ENCODE measurements at places on chromosomes 2 and 18.
A peak's percentile ranks its signal among the peaks of the same experiment; 100 is the strongest.

GRCh38 chr2:101667823-101668222, 29.7 kb upstream of the MAP4K4 start:
- no peak for DNase-seq

DNA sequence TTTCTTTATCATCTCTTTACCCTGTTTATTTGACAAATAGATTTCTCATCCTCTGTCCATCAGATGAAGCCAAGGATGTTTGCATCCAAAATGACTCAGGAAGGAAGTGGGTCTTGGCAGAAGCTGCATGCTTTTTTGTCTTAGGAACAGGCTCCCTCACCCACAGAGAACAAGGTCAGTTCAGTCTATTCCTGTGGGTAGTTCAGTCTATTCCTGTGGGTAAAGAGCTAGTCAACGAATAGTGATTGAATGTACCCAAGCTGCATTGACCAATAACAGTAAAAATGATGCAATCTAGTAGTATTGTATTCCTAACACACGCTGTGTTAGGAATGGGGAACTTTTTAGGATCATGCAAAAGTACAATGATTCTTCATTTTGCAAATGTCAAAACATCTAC, 290.8 kb upstream of the TANK start:
- DNase-seq: no peak

- no peak for DNase-seq
These were observed 25.9 kb downstream of the HS6ST1 start for GRCh38 chr2:128292599-128293425.

DNA sequence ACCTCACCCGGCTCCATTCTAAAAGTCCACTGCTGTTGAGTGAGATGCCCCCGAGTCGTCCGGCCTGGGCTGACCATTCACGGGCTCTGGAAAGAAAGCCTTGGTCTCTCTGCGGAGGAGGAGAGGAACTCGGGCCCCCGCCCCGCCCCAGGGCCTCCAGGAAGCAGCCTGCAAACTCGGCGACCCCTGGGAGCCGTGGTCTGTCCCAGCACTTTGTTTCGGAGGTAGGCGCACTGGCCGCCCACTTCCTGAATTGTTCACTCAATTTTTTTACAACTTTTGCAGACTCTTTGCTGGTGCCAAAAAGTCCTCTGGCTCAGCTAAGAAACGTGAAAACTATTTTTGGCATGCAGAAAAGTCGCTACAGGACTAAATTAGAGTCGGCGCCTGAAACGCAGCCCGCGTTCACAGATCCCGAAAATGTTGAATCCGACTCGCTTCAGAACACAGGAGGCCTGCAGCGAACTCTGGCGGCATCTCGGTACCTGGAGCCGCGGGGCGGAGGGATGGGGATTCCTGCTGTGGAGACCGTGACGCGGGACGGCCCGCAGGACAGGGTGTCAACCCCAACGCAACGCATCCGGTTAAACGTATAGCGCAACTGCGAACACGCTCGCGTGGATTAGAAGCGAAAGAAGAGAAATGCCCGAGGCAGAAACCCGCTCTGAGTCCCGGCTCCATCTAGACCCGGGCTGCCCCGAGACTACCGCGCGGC, 1.5 kb downstream of the PXDN start:
- peak; percentile 88 for DNase-seq

GRCh38 chr2:34844629-34845028, 1245.5 kb upstream of the FAM98A start:
- no peak for DNase-seq
